ENCODE measurements at places on chromosomes 1 and 21.

DNA sequence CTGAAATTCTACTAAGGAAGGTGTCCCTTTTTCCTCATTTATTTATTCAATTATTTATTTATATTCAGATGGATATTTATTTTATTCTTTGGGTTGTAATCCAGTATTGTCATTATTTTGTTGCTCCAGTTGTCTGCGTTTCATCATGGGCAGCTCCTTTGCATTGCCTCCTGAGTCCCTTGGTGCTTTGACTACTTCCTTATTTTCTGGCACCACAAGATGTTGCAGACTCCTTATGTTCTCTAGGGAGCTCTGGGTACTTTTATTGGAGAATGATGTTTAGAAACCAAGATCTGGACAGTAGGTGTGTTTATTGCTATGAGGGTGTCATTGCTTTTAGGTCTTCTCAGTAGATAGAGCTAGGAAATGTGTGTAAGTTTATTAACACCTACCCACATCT, 59.9 kb upstream of the ERRFI1 start:
- DNase-seq = no peak

- no peak for DNase-seq
Observed at GRCh38 chr1:110928904-110929303, 34.8 kb downstream of the LRIF1 start.

- DNase-seq = no peak
Observed at GRCh38 chr1:3307359-3307758, 147.1 kb upstream of the ARHGEF16 start.

DNA sequence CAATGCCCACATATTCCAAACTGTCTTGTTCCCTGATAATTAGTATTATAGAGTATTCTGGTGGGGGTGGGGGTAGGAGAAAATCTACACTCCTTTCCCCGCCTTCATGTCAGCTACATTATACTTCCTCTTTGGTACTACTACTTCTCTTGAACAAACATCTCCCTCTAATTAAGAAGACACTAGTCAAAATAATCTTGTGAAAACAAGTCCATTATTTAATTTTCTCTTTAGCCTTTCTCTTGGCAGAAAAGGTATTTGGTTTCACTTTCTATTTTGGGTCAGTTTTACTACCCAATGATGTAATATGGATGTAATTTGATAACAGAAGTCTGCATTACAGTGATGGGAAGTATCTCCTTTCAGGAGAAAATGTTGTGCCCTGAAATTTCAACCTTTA, 22.5 kb downstream of the NTMT2 start:
- no peak for DNase-seq

DNA sequence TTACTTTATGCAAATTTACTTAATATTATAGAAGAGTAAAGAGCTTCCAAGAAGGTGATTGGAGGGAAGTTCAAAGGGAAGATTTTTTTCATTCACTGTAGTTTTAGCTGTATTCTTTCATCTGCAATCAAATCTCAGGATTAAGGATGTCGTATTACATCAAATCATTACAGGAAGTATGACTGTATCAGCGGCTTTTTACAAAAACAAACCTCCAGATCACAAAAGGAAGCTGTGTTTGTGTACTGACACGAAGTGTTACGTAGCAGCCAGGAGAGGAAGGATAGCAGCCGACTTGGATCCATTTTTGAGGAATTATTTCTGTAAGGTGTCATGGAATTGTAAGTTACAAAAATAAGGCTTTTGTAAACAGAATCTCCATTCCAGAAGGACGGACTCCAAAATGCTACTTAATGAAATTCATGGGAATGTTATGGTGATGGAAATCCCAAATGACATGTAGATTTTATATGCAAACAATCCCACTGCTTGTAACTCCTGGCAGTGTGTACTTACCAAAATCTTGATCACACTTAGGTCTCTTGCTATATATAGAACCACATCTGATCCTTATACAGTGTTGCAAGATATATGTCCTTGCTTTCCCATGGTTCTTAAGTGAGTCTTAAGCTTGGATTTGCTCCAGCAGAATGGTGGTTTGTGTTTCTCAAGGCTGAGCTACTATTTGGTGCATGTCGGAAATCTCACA, 49.8 kb downstream of the KCNJ15 start:
- no peak for DNase-seq

GRCh38 chr1:18300376-18300775, 180.4 kb upstream of the KLHDC7A start:
- DNase-seq = no peak

DNA sequence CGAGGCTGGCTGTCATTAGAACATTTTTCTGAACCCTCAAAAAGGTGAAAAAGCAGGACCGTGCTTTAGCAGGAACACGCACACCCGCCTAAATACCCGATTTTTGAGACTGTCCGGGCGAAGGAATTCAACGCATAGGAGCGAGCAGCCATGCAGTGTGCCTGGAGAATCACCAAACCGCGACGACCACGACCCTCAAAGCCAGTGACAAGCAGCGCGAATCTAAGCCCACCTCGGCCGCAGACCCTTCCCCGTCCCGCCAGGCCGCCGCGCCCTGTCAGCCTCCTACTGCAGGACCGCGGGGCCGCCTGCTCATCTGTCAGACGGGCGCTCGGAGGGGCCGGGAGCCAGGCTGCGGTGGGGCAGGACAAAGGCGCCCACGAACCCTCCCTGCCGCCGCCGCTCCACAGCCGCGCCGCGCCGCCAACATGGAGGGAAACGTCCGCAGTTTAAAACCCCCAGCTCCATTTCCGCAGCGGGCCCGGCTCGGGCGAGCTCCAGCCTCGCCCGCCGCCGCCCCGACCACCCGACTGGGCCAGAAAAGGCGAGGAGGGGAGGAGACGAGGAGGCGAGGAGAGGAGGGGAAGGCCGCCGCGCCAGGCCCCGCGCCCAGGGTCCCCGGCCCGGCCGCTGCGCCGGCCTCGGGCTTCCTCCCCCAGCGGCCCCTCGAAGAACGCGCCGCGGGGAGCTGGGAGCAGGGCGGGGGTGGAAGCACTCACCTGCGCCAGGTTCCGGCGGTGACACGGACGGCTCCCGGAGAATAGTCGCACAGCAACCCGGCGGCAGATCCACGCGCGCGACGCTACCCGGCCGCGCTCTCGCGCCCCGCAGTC, at the start of gene LBR:
TSS of gene LBR (minus strand) at position 804 of the 833 bp plus-strand sequence. CDS start 3,963 bp downstream, outside the sequence.
- DNase-seq = no peak

Measured in D721Med (cell line).